ENCODE measurements at places on chromosomes 1 and 21.

GRCh38 chr1:32538887-32539583, at the start of gene ZBTB8A:
Gene ZBTB8A (plus strand): TSS chr1:32539427. CDS start chr1:32592932, 53,505 bp downstream.
- DNase-seq = peak; percentile 33

DNA sequence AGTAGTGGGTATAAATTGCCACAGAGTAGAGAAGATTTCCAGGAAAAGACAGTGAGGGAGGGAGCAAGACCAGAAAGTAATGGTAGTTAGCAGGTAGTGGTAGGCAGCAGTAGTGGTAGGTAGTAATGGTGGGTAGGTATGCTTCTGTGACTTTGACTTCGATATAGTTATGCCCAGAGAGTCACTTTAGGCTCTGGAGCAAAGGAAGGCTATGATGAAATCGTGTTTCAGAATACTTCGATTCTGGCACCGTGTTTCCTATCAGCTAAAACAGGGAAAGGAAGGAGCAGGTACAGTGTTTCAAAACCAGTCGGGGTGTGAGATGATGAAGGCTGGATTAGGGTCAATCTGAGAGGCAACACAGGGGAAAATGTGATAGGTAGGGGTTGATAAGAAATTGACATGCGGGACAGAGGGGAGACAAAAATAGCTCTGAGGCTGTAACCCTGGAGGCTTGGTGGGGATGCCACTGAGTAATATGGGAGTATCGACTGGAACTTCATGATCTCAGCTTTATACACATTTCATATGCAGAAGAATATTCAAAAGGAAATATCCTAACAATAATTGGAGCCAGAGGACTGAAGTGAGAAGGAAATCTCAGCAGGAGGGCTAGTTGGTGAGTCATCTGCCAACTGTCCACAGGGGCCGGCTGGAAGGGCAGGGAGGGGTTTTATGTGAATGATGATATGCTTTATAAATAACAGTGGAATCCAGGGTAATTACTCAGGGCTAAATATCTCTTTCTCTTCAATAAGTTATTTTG, 25.2 kb upstream of the TRIM45 start:
- no peak for DNase-seq

DNA sequence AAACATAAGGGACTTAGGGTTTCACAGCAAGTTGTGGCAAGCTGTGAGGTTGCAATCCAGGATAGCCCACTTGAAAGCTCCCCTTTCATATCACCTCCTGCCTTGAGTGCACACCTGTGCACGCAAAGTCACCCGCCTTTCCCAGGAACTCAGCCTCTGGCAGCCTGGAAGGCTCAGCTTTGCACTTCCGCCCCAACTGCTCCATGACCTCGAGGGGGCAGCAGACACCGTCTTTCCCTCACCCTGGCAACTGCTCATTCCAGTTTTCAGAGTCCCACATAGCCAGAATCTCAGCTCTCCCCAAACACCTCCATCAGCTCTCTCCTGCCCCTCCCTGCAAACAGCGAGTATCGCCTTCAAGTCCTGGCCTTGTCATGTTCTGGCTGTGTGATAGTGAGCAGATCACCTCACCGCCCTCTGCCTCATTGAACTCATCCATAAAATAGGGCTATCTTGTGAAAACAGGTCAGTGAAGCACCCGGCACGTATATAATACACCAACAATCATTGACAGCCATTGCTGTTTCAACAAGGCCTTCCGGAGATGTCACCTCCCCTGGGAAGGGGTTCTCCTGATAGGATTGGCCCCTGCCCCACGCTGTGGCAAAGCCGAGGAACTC, 32.2 kb upstream of the EPB41 start:
- peak; percentile 79 for DNase-seq

DNA sequence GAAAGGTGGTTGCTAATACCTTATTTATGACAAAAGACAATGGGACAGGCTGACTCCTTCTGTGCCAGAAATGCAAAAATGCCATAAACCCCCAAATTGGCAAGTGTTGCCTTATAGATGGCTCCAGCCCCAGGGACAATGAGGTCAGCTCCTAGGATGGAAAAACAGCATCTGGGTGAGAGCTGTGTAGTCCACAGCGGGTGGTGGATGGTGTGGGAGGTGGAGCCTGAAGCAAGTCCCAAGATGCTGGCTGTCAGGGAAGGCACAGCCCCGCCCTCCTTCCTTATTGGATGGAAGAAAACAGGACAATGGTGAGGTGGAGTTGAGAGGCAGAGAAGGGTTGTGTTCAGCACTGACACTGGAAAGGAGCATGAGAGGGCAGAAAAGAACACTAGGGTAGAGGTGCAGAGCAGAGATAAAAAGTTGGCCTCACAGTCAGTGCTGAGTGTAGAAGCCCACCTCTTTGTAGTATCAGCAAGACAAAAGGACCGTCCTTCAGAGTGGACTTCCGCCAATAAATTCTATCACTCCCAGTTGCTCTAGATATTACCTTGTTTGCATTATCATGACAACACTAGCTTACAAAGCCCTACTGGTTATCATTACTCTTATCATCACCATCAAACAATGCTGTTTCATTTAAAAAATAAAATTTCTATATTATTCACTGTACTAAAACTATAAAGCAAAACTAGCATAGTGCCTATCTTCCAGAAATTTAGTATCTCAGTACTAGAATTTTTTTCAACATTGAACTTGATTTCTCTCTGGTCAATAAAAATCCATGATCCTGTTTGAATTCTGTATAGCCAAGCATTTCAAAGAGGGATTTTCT, 3.7 kb upstream of the SDE2 start:
- DNase-seq = peak; percentile 41

DNA sequence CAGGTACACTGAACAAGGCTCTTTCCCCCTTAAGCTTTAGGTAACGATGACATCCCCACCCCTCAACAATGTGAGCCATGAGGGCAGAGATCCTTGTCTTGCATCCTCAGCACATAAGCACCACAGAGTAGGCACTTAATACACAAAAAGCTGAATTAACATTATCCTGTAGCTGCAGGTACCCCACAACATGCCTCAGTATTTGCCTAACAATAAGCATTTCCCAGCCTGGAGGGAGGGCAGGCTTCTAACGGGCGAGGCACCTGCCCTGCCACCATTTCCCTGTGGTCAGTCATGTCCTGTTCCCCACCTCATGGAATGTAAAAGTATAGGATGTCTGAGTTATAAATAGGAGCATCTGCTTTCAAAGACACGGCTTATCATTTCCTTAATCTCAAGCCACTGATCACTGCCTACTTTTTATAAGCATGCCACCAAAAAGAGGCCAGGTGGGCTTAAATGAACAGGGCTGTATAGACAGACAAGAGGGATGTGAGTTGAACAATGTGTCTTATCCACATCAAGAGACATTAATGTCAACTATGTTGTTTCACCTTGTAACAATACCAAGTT, 3.4 kb downstream of the CAPZB start:
- DNase-seq = no peak

DNA sequence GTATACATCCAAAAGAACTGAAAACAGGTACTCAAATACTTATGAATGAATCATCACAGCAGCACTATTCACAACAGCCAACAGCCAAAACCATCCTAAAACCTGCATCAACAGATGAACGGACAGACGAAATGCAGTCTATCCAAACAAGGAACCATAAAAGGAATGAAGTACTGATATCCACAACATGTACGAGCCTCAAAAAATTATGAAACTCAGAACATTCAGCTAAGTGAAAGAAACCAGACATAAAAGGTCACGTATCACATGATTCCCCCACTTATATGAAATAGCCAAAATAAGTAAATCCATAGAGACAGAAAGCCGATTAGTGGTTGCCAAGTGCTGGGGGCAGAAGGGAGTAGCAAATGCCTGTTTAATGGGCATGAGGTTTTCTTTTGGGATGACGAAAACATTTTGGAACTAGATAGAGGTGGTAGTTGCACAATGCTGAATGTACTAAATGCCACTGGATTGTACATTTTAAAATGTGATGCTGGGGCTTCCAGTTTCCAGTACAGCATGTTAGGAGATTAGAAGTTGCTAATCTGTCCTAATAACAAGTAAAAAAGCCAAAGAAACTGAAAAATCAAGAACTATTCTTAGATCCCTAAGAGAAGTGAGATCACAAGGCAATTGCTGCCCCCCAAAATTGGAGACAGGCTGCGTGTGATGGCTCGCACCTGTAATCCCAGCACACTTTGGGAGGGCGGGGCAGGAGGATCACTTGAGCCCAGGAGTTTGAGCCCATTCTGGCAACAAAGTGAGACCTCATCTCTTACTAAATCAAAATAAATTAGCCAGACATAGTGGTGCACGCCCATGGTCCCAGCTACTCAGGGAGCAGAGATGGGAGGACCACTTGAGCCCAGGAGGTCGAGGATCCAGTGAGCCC, 25.3 kb downstream of the CLSTN1 start:
- no peak for DNase-seq

DNA sequence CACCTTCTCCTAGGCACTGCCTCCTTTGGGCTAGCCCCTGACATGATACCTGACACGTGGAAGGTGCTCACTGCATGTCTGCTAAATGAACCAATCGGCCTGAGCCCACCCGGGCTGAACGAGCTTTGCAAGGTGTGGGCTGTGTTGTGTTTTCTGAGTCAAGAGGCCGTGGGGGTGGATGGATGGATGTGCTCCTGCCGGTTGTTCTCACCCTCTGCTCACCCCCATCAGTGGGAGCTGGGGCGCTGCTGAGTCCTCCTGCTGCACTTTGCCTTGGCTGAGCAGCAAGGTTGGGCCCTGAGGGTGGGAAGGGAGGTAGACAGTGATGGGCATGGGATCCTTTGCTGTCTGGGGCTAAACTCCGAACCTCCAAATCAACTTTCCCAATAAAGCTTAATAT, 6.7 kb upstream of the CACNA1E start:
- DNase-seq = no peak

- DNase-seq = no peak
Measured at GRCh38 chr1:179754041-179754624, 11.0 kb downstream of the FAM163A start.

GRCh38 chr1:66315671-66316070, 218.3 kb upstream of the SGIP1 start:
- DNase-seq = no peak

- DNase-seq = no peak
Measured at GRCh38 chr1:163401211-163401610, 79.5 kb downstream of the NUF2 start.

GRCh38 chr1:157193702-157194391, 55.7 kb upstream of the ETV3 start:
- peak; percentile 85 for DNase-seq

GRCh38 chr1:54927472-54928240, 40.7 kb upstream of the DHCR24 start:
- DNase-seq = no peak

DNA sequence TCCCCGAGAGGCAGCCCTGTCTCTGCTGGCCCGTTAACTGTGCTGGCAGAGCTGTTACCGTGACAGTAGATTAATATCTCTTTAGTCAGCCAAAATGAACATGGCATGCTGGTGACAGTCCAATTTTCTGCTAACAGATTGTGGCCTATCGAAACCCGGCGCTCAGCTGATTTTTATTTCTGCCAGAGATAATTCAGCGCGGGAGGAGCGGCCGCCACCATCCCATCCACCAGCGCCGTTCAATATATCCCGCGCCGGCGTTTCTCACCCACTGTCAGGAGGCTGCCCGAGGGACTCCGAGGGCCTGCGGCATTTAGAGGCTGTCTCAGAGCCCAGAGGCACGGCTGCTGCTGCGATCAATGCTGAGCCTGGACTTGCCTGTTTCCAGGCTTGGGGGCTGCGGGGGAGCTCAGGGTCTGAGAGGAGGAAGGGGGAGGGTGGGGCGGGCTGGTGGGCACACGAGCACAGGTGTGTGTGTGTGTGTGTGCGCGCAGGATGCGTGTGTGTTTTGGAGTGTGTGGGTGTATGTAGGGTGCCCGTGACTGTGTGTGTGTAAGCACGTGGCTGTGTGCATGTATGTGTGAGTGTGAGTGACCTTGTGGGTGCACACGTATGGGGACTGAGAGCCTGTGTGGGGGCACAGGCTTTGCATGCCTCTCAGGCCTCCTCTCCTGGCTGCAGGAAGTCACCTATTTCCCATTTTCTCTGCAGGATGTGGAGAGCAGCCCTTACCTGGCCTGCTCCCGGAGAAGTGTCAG, 109.7 kb upstream of the ACTRT2 start:
- DNase-seq = no peak

- DNase-seq = no peak
Measured at GRCh38 chr21:27776925-27777553, 810.2 kb upstream of the ADAMTS5 start.

GRCh38 chr1:32247452-32247851, 430 bp downstream of the FAM167B start:
- DNase-seq = no peak

GRCh38 chr1:31376375-31377134, 3.7 kb upstream of the FABP3 start:
- no peak for DNase-seq

DNA sequence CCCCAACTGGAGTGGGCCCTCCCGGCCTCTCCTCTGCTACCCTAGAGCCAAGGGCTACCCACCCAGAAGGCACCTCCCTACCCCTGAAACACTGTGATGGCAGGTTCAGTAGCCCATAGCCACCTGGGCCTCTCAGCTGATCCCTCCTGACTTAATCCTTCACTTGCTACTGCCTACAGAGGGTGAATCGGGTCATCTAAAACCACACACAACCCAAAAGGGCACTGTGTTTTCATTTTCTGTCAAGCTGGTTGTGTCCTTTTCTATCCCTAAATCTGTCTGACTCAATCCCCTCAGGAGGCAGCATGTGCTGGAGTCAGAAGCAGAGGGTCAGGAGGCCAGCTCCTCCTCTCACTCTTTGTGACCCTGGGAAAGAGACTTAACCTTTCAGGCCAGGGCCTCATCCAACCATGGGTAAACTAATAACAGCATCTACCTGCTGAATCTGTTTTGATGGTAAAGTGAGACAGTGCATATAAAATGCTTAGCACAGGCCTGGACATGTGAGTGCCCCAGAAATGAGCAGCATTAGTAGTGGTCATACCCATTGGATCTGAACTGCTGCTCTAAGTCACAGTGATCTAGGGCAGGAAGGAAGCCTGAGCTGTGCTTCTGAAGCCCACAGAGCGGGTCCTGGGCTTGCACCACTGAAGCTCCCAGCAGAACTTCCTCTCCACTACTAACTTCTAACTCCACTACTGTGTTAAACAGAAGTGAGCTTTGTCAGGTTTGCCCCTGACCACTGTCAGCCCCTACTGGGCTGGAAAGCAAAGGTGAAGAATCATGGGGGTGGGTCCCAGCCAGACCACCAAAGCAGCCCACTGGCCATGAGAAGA, 11.0 kb downstream of the PMVK start:
- DNase-seq = no peak

DNA sequence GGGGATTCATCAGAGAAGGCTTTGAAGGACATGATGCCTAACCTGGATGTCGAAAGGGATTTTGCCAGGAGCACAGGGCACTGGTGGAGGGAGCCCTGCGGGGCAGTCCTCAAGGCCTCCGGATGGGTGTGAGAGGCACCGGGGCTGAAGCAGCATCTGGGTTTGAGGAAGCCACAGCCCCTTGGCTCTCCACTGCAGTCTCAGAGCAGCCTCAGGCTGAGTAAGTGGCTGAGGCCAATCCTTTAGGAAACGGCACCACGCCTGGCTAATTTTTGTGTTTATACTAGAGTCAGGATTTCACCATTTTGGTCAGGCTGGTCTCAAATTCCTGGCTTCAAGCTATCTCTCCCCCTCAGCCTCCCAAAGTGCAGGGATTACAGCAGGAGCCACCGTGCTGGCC, 12.0 kb downstream of the ERVH48-1 start:
- DNase-seq = no peak

- DNase-seq = no peak
Measured at GRCh38 chr21:32253215-32253641, 25.6 kb downstream of the MIS18A start.

Data from NCI-H187 (cell line).